ENCODE measurements at places on chromosomes 11 and 22.

- no peak for DNase-seq
Observed at GRCh38 chr11:74696939-74697675, 34.1 kb downstream of the CHRDL2 start.

DNA sequence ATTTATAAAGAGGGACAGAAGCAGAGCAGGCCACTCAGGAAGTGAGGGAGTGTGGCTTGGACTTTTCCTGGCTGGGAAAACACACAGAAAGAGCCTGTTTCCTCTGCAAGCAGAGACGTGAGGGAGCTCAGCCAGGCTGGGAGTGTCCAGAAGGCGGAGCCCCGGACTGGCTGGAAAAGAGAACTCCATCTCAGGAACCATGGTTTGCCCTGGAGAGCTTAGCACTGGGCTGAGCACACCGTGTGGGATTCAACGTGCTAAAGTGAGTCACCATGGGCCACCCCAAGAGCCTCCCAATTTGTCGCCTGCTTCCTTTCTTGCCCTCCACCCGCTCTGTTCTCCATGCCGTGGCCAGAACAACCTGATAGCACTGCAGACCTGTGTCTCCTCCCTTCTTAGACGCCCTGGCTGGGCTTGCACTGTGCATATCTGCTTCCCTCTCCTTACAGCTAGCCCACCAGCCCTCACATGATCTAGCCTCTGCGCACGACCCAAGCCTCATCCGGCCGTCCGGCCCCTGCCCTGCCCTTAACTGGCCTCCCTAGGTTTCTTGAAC is 51.8 kb downstream of the GALNT18 start:
- no peak for DNase-seq

- DNase-seq = no peak
Observed at GRCh38 chr11:64926689-64927088, 2.2 kb downstream of the PPP2R5B start.

GRCh38 chr11:22162756-22163155 is 30.1 kb upstream of the ANO5 start:
- no peak for DNase-seq

DNA sequence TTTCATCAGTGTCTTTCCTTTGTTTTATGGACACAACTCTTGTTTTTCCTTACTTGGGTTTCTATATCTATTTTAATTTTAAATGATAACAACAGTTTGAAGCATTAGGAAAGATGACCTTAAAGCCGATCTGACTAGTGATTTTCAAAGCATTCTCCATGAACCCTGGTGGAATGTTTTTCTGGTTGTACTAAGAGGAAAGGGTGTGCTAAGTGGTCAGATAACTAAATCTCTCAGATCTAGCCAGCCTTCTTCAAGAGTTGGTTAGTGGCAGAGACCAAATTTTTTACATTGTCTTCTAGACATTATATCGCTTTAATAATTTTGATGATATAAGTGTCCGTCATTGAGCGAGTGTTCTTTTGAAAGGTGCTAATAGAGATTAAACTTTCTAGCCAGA is 134.4 kb downstream of the METTL15 start:
- no peak for DNase-seq
